NCI-H2171 treated with DMSO at 0.1 percent for 48 hours (cell line): ENCODE measurements at places on chromosomes 1 and 21.

GRCh38 chr21:43864313-43864961 lies 586 bp upstream of the AGPAT3 start:
- DNase-seq: peak; percentile 37

GRCh38 chr1:62514746-62515423 lies 78.0 kb downstream of the USP1 start:
- no peak for DNase-seq

GRCh38 chr1:47635597-47635996 lies 197.8 kb downstream of the FOXD2 start:
- DNase-seq: no peak

DNA sequence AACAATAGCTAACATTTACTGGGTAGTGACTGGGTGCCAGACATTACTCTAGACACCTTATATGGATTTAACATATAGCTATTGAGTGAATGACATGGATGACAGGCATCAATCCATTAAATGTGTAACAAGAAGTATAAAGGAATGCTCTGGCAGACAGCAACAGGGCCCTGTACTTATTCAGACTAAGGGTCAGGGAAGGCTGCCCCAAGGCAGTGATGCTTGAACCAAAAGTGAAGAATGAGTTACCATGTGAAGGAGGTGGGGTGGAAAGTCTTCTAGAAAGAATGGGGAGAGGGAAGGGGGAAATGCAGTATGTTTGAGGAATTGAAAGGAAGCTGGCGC lies 8.3 kb upstream of the PTPRF start:
- no peak for DNase-seq

DNA sequence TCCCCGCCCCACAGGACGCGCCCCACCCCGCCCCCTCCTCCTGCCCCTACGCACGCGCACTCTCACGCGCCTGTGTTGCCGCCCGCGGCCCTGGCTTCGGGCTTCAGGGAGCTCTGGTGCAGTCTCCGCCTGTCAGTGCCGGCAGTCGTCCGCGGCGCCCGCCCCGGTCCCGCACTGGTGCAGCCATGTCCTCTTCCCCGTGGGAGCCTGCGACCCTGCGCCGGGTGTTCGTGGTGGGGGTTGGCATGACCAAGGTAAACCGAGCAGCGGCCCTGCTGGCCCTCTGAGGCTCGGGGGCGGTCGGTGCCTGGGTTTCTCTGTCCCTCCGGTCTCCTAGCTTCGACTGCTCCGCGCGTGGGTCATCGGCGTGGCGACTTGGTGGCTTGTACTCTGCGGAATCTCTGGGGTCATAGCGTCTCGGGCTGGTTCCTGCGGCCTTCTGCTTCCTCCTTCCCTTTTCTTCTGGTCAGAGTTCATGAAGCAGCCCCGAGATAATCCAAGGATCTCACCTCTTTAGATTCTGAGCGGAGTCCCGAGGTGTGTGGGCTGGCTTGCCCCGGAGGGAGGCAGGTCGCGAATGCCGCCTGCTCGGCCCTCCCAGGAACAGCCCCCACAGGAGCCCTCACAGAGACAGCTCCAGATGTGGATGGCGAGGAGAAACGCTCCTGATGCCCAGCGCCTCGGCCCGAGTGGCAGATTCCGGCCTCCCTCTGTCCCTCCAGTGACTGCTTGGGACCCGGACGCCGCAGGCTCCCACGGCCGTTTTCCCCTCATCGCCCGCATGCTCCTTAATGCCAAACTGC lies at the start of gene SCP2:
Gene SCP2, plus strand, starts transcription at position 65 of the 803 bp plus-strand sequence. Its CDS starts 121 bp downstream, at position 186.
- DNase-seq: peak; percentile 71

GRCh38 chr1:182149411-182149965 lies 88.0 kb upstream of the ZNF648 start:
- DNase-seq: no peak

DNA sequence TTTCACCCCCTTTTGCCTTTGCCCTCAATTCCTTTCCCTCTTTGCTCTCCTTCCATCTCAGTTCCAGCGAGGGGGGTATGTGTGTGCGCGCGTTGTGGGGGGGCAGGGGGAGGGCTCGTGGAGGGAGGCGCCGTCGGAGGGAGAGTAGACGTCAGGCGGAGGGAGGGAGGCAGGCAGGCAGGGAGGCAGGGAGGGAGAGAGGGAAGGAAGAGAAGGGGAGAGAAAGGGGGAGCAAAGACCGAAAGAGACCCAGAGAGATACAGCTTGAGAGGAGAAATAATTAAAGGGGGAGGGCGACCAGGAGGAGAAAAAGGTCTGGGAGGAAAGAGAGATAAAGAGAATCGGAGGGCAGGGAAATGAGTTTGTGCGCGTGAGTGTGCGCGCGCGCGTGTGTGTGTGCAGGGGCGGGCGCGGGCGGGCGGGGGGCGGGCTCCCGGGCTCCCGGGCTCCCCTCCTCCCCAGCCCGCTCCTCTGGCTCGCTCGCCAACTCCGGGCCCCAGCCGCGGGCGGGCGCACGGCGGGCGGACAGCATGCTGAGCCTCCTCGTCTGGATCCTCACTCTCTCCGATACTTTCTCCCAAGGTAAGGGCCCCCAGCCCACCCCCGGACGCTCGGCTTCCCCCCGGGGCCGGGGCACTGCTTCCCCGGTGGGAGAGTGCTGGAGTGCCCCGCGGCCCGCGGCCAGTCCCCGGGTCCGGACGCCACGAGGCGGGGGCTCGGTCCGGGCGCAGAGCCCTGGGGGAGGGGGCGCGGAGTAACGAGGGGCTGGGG lies at the start of gene KIRREL1:
Gene KIRREL1, plus strand, starts transcription at position 499 of the 771 bp plus-strand sequence. Its CDS starts 32 bp downstream, at position 531.
- no peak for DNase-seq

DNA sequence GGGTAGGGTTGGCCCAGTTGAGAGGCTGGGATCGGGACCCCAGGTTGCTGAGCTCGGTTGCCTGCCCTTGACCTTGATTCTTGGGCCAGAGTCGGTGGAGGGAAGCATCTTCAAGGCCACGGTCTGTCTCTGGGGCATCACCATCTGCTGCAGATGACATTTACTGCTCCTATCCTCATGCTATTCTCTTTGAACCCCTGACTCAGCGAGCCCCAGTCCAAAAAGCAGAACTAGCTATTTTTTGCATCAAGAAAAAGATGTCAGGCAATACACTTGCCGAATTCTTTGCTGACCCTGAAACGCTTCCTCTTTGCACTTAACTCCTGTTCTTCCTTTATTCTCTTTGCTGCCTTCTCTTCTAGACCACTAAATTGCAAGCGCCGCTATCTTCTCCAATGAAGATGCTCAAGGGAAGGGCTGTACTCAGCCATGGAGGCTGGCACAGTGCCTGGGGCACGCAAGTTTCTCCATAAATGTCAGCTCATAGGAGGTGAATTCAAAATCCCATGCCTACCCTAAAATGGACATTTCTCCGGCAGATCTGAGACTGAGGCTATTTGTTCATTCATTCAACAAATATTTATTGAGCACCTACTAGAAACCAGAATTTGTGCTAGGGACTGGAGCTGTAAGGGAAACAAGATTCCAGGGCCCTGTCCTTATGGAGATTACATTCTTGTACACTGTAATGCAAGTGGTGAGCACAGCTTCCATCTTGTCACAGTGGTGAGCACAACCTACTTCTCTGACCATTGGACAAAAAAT lies 20.5 kb upstream of the CAPZB start:
- no peak for DNase-seq

DNA sequence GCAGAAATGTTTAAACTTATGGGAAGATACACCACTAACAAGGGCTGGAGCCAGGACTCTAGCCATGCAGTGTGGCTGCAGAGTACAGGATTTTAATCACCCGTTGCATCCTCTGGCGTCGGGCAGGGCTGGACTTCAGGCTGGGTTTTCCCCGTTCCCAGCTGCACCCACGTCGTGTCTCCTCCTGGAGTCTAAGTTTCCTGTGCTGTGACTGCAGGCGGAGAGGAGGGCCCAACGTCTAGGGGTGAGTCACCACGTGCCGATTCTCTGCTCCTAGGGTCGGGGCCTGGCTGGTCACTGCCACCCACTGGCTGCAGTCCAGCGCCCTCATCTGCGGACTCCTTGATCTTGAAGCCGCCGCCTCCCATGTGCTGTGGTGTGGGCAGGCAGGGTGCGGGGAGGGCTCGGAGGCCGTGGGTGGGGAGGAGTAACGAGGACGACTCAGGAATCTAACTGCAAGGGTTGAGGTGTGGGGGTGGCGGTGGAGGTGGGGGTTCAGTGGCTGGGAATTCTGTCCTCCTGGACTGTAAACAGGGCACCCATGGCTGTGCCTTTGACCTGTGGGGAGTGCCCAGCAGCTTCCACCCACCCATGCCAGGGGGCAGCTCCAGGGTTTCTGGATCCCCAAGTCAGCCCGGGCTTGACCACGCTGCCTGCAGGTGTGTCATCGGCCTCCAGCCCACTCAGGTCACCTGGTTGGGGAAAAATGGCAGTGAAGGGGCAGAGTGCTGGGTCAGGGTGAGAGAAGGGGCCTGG lies 77.8 kb downstream of the ALPL start:
- no peak for DNase-seq

DNA sequence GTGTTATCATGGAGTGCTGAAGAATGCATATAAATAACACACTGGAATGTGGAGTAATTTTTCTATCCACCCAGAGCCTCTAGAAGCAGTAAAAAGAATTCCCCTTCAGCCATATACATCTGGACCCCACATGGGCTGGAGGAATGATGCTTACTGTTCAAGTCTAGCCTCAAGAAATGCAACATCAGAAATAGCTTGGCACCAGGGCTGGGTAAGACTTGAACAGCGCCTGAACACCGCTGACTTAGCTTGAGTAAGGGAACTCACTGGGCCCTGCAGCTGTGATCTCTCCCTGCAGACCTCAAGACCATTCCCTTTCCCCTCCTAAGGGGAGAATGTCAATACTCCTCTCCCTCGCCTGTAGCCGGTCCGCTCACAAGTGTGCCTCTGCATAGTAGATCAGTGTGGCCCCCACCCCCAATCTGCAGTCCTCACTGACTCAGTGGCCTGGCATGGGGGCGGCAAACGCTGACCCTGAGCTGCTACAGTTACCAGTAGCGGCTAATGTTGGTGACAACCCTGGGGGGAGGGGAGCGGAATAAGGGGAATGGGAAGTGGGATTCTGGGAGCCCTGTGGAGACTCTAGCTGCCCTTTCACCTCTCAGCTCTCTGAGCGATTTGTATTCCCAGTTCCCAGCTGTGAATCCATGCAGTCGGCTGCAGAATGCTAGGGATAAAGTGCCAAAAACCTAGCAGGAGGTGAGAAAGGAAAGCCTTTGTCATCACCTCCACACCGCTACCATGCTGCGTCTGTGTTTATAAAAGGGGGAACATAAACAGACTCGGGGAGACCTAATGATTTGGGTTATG lies 483.9 kb downstream of the DISC1 start:
- no peak for DNase-seq

DNA sequence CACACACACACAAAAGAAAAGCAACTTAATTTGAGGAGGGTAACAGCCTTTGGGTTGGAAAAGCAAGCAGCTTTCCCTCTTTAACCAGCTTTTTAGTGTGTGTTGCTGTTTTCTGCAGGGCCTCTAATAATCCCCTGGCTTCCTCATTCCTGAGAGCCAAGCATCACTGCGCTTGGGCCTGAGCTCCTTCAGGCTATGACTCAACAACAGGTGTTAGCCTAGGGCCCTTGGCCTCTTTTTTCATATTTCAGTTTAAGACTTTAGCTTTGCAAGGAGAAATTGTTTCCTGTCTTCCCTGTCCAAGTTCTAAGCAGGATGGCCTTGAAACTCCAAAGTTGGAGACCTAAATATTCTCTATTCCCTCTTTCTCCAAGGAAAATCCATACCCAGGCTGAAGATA lies 26.2 kb upstream of the SNX27 start:
- no peak for DNase-seq

GRCh38 chr1:190119683-190120082 lies 358.0 kb downstream of the BRINP3 start:
- DNase-seq: no peak
